ENCODE measurements at places on chromosomes 16 and 17. TPM values are rescaled to one million over a fixed set of nuclear protein-coding genes. Genes with fewer than 3 reads are reported as not detected.

DNA sequence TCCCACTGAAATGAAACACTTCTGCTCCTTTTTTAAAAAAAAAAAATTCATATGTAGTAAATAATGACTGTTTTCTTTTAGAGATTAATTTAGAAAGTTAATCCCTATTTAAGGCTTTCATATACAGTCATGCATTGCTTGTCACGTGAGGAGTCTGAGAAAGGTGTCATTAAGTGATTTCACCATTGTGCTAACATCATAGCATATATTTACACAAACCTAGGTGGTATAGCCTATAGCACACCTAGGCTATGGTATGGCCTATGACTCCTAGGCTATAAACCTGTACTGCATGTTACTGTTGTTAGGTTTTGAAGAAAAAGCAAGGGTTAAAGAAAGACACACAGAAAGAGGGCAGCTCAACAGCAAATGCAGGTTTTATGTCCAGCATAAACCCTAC is 13.7 kb downstream of the PPY start:
- no peaks in the 10 kb centered on the region for H3K4me1 ChIP-seq
- DNase-seq, result no peak
- no peaks in the 10 kb centered on the region for H3K27me3 ChIP-seq
- no peak overlapping the region for H3K27ac ChIP-seq

Gene KRT39
- not detected for total RNA-seq

Gene KRTAP4-9
- not detected for total RNA-seq

Gene TBC1D26
- total RNA-seq, result 0.38 TPM

Gene CASKIN1
- 0.60 TPM for total RNA-seq

GRCh38 chr17:15928286-15928785 is 16.6 kb upstream of the ADORA2B start:
- no peak overlapping the region for H3K27ac ChIP-seq
- H3K4me1 ChIP-seq, result no peaks in the 10 kb centered on the region
- H3K36me3 ChIP-seq, result no peaks in the 10 kb centered on the region

Gene CD7
- total RNA-seq, result 1.3 TPM

DNA sequence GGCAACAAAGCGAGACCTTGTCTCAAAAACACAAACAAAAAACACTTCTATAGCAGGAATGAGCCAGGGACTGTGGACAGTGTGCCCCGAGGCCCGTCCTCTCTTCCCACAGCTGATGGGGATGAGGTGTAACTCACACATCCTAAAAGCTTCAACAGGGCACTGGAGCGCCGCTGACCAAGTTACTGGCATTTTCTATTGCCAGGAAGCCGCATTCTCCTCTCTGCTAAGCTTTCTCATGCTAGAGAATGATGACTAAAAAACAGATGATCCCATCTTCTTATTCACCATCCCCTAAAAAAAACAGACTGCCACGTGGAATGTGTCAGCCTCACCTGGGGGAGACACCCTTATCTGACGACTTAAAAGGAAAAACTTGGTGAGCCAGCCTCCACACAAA is 16.3 kb downstream of the CARHSP1 start:
- no peak overlapping the region for H3K4me3 ChIP-seq
- peaks cover 10% of the 10 kb centered on the region for H3K4me1 ChIP-seq
- no peaks in the 10 kb centered on the region for H3K36me3 ChIP-seq

Gene HSD17B2
- total RNA-seq, result 4.5 TPM

GRCh38 chr16:87832137-87832527 is 37.2 kb downstream of the SLC7A5 start:
- H3K4me3 ChIP-seq, result no peak overlapping the region
- no peaks in the 10 kb centered on the region for H3K36me3 ChIP-seq
- H3K27me3 ChIP-seq, result no peaks in the 10 kb centered on the region
- no peaks in the 10 kb centered on the region for H3K4me1 ChIP-seq
- no peak for DNase-seq

- DNase-seq, result no peak
- H3K27me3 ChIP-seq, result no peaks in the 10 kb centered on the region
Measured at GRCh38 chr16:8646326-8647053, 25.0 kb downstream of the METTL22 start.

DNA sequence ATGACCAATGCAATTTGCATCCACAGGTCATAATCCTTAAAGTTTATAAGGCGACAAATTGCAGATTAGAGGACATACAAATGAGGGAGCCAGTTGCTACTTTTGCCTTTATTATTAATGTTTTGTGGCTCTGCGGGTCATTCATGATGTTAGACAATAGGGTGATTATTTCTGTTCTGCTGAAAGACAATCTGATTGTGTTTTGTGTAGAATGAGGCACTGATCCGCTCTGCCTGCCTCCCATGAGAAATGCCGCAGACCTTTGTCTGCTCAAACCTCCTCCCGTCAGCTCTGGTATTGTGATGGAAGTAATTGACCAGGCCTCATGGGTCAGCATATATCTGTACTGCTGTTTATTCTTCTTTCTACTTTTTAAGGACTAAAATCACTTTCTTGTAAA is 224.9 kb downstream of the PRKCA start:
- no peaks in the 10 kb centered on the region for H3K36me3 ChIP-seq
- H3K4me3 ChIP-seq, result no peak overlapping the region
- peaks cover 10% of the 10 kb centered on the region for H3K4me1 ChIP-seq
- H3K27ac ChIP-seq, result no peak overlapping the region

GRCh38 chr17:72590382-72590781 is 469.6 kb downstream of the SOX9 start:
- no peak for DNase-seq
- H3K4me1 ChIP-seq, result peaks cover 7% of the 10 kb centered on the region
- no peak overlapping the region for H3K4me3 ChIP-seq
- no peaks in the 10 kb centered on the region for H3K27me3 ChIP-seq

Gene ABCC3
- total RNA-seq, result 4.6 TPM

DNA sequence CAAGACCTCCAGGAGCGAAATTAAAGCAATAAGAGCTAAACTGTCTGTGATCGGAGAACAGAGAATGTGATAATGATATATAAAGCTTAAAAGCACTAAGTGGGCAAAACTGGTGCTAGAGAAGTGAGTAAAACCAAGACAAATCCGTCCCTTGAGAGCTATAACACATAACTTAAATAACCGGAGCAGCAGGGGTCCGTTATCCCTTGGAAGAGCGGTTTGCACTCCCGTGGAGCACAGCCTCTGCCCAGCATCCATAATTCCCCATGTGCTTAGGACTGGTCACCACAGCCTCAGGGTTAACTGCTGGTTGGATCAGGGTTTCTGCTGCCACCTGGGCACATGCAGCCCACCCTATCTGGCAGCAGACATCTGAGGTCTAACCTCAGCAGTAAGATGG is 489.0 kb downstream of the NPIPA7 start:
- no peak overlapping the region for H3K27ac ChIP-seq
- H3K36me3 ChIP-seq, result no peaks in the 10 kb centered on the region
- no peaks in the 10 kb centered on the region for H3K27me3 ChIP-seq
- H3K4me1 ChIP-seq, result no peaks in the 10 kb centered on the region
- no peak overlapping the region for H3K4me3 ChIP-seq
- DNase-seq, result no peak

- no peak overlapping the region for H3K4me3 ChIP-seq
- DNase-seq, result no peak
- no peak overlapping the region for H3K27ac ChIP-seq
- no peaks in the 10 kb centered on the region for H3K36me3 ChIP-seq
- no peaks in the 10 kb centered on the region for H3K27me3 ChIP-seq
- no peaks in the 10 kb centered on the region for H3K4me1 ChIP-seq
Measured at GRCh38 chr16:88593489-88593888, 23.3 kb downstream of the ZC3H18 start.

- no peak overlapping the region for H3K27ac ChIP-seq
Measured at GRCh38 chr17:62030264-62030663, 34.8 kb downstream of the MED13 start.

GRCh38 chr17:34081269-34081668 is 173.8 kb upstream of the CCL2 start:
- H3K27ac ChIP-seq, result no peak overlapping the region
- H3K4me1 ChIP-seq, result no peaks in the 10 kb centered on the region
- H3K4me3 ChIP-seq, result no peak overlapping the region
- no peaks in the 10 kb centered on the region for H3K36me3 ChIP-seq
- H3K27me3 ChIP-seq, result no peaks in the 10 kb centered on the region

Gene DNAI2
- 0.72 TPM for total RNA-seq

- no peak overlapping the region for H3K27ac ChIP-seq
- H3K27me3 ChIP-seq, result no peaks in the 10 kb centered on the region
- H3K4me1 ChIP-seq, result no peaks in the 10 kb centered on the region
- no peak for DNase-seq
- no peaks in the 10 kb centered on the region for H3K36me3 ChIP-seq
- H3K4me3 ChIP-seq, result no peak overlapping the region
Measured at GRCh38 chr17:11637796-11638195, 39.5 kb downstream of the DNAH9 start.

Gene TNFSF13
- 21.7 TPM for total RNA-seq

- no peak overlapping the region for H3K27ac ChIP-seq
- H3K4me3 ChIP-seq, result no peak overlapping the region
Measured at GRCh38 chr17:48724251-48725003, 1.4 kb downstream of the PRAC2 start.

GRCh38 chr16:73298562-73298961 is 250.6 kb upstream of the ZFHX3 start:
- H3K4me3 ChIP-seq, result no peak overlapping the region
- H3K27ac ChIP-seq, result no peak overlapping the region
- H3K27me3 ChIP-seq, result no peaks in the 10 kb centered on the region
- DNase-seq, result no peak
- H3K36me3 ChIP-seq, result no peaks in the 10 kb centered on the region

Gene TM4SF5
- not detected for total RNA-seq

DNA sequence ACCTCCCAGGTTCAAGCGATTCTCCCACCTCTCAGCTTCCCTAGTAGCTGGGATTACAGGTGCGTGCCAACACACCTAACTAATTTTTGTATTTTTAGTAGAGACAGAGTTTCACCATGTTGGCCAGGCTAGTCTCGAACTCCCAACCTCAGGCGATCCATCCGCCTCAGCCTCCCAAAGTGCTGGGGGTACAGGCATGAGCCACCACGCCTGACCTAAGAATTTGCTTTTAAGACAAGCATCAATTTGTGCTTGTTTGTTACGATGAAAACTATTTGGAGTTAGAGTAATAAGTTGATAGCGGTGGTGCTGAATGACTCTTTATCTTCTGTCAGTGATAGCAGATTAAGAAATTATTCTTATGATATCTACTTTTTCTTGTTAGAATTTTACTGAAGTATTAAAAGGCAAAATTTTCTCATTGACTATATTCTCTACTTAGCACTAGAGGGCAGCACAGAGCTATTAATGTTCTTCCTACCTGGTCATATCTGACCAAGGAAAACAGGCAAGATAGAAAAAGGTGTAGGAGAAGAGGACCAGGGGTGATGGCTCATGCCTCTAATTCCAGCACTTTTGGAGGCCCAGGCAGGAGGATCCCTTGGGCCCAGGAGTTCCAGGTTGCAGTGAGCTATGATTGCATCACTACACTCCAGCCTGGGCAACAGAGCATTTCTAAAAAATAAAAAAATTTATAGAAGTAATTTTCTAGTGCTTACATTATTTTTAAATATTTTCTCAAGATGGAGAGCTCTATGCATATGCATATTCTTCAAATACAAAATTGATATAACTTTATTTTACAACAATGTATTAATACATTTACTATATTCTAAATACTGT is 24.5 kb downstream of the STXBP4 start:
- no peak for DNase-seq
- no peak overlapping the region for H3K27ac ChIP-seq
- no peak overlapping the region for H3K4me3 ChIP-seq
- H3K36me3 ChIP-seq, result no peaks in the 10 kb centered on the region
- no peaks in the 10 kb centered on the region for H3K27me3 ChIP-seq
- H3K4me1 ChIP-seq, result no peaks in the 10 kb centered on the region

DNA sequence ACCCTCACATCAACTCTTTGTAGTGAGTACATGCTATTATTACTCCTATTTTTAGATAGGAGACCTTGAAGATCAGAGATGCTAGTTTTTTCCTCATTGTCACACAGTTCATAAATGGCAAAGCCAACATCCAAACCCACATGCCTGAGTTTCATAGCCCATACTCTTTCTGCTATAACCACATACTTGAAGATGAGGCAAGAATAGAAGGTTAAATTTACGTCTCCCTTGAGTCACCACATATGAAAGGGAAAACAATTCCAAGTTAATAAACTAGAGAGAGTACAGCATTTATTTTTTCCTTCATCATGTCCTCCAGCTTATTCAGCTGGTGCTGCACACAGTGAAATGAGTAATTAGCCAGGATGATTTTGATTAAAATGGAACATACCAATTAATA is 23.7 kb downstream of the NUDT7 start:
- DNase-seq, result no peak
- H3K27ac ChIP-seq, result no peak overlapping the region
- H3K27me3 ChIP-seq, result no peaks in the 10 kb centered on the region

Gene TEKT1
- total RNA-seq, result 0.94 TPM

DNA sequence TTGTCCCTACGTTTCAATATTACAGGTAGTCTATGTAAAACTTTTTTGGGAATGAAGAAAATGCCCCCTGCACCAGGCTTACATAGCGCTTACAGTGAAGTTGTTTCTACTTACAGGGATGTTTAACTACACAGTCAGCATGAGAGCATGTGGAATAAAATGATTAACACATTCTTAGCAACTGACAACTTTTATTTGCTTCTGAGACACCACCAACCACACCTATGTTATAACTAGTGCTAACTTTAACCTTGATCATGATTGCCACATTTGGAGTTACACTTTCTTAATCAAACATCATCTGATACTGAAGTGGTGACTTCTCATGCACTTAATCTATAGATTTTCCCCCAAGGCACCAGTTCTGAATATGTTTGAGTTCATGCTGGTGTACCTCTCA is 20.3 kb upstream of the ZNF267 start:
- H3K27me3 ChIP-seq, result no peaks in the 10 kb centered on the region
- DNase-seq, result no peak
- H3K4me3 ChIP-seq, result no peak overlapping the region
- no peaks in the 10 kb centered on the region for H3K36me3 ChIP-seq
- H3K4me1 ChIP-seq, result no peaks in the 10 kb centered on the region

DNA sequence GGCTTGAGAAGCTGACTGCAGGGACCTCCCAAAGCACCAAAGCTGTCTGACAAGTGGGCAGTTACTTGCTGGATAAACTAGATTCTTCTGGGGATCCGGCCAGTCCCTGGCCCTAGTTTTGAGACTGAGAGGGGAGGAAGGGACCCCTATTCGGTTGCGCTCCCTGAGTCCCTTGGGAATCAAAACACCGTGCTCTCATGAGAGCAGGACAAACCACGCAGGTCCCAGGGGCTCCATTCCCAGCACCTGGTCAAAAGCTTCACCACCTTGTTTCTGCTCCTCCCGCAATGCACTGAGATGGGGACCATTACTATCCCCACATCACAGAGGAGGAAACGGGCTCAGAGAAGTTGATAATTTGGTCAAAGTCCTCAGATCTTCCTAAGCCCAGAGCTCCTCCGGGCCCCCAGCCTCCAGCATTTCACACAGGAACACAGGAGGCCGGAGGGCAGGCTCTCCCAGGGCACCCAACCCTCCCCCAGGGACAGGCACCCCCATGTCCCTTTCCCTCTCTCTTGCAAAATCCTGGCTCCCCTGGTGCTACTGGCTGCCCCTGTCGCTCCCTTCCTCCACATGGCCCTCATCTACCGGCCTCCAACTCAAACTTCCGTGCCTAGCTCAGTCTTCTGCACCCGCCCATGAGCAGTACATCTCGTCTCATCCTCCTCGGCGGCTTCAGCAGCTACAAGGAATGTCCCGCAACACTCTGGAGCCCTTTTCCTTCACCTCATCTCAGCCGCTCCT is 3.3 kb downstream of the TRIM65 start:
- peaks cover 8% of the 10 kb centered on the region for H3K4me1 ChIP-seq
- no peak overlapping the region for H3K4me3 ChIP-seq
- no peaks in the 10 kb centered on the region for H3K36me3 ChIP-seq
- DNase-seq, result peak; percentile 16
